Thoracic aorta (tissue), 2 donors: ENCODE measurements at places on chromosomes 13 and 19. TPM values are rescaled to one million over a fixed set of nuclear protein-coding genes. Genes with fewer than 3 reads are reported as not detected.

The CYP2F1 gene
- total RNA-seq: not detected

The ZNF729 gene
- not detected for total RNA-seq

The CYP2A13 gene
- not detected for total RNA-seq

The ZNF829 gene
- total RNA-seq: 1.2 TPM

The QPCTL gene
- total RNA-seq: 4.6 TPM

The SPATA13 gene
- total RNA-seq: 14.5 TPM

The SYNE4 gene
- 2.4 TPM for total RNA-seq

The ZNF296 gene
- 1.8 TPM for total RNA-seq

The ZSCAN5A gene
- 7.3 TPM for total RNA-seq

- DNase-seq: no peak
These were observed 536 bp downstream of the UBA2 start for GRCh38 chr19:34428549-34429285.

- DNase-seq: no peak
These were observed 19.9 kb downstream of the NWD1 start for GRCh38 chr19:16739546-16739945.

- no peak for DNase-seq
These were observed 4.7 kb downstream of the SBNO2 start for GRCh38 chr19:1169411-1169791.

DNA sequence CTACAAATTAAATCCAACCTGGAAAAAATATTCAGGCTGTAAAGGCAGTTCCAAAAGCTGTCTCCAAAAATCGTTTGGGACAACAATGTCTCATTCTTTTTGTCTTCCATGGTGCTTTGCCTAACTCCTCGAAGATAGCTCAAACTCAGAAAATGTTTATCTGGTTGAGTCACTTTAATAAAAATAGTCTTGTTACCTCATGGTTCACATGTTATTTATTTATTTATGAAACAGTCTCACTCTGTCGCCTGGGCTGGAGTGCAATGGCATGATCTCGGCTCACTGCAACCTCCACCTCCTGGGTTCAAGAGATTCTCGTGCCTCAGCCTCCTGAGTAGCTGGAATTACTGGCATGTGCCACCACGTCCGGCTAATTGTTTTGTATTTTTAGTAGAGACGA is 4.9 kb upstream of the BRD4 start:
- no peak for DNase-seq

DNA sequence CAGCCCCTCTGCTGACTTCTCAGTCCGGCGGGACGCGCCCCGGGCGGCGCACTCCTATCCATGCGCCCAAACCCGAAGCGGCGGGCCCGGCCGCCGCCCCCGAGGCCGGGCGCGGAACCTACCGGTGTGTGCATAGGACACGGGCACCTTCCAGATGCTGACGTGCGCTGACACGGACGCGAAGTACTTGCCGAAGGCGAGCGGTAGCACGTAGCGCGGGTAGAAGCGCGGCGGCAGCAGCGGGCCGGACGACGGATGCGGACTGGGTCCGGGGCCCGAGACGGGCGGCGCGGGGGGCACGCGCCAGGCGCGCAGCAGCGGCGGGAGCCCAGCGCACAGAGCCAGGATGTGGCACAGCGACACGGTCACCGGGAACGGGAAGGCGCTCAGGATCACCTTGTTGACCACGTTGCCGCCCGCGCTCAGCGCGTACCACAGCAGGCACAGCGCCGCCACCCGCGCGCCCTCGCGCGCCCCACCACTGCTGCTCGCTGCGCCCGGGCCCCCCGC is 338 bp downstream of the SLC35E1 start:
- no peak for DNase-seq

- DNase-seq: no peak
These were observed 15.0 kb downstream of the PPP5C start for GRCh38 chr19:46361915-46362314.

DNA sequence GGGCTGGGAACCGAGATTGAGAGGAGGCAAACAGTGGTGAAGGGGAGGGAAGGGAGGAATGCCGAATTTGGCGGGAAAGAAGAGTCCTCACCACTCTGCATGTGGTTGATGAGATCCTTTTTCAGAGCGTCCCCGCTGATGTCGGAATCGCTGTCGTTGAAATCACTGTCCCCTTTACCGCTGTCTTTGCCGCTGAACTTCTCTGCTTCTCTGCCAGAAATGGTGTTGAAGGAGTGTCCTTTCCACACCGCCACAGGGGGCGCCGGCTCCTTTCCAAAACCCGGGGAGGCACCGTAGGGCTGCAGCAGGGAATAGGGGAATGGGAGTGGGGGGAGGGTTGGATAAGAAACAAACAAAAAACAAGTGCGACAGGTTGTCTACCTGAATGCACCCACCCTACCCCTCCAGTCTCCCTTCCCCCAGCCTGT is 3.1 kb downstream of the PCDH8 start:
- no peak for DNase-seq

DNA sequence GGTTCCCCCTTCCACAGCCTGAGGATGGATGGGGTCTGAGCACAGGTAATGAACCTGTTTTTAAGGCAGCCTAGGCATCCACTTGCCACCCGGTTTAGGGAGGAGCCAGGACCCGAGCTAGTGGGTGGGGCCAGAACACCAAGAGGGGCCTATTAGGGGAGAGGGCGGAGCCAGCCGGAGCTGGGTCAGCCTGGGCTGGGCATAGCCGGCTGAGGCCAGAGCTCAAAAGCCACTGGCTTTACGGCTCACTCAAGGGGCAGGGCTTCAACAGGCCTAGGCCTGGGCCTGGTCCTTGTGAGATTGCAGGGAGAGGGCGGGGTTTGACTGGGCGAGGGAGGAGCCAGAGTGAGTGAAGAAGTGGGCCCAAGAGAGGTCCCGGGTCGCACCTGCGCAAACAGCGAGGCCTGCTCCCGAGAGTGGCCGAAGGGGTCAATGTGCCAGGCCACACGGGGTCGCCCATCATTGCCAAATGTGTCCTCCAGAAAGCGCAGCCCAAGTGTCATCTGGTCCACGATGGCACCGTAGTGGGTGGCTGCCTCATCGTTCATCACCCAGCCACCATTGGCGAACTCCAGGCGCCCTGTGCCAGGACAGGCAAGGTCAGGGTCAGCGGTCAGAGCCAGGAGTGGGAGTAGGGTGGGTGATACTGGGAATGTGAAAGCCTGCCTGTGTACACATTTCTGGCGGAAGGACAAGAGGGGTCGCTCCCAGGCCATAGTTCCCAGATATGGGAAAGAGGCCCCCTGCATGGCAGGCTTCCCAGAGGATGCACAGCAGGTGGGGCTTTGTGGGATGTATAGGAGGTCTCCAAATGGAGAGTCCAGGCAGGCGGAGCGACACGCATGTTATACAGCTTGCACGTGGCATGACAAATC is 1.9 kb downstream of the MAN2B1 start:
- DNase-seq: no peak

DNA sequence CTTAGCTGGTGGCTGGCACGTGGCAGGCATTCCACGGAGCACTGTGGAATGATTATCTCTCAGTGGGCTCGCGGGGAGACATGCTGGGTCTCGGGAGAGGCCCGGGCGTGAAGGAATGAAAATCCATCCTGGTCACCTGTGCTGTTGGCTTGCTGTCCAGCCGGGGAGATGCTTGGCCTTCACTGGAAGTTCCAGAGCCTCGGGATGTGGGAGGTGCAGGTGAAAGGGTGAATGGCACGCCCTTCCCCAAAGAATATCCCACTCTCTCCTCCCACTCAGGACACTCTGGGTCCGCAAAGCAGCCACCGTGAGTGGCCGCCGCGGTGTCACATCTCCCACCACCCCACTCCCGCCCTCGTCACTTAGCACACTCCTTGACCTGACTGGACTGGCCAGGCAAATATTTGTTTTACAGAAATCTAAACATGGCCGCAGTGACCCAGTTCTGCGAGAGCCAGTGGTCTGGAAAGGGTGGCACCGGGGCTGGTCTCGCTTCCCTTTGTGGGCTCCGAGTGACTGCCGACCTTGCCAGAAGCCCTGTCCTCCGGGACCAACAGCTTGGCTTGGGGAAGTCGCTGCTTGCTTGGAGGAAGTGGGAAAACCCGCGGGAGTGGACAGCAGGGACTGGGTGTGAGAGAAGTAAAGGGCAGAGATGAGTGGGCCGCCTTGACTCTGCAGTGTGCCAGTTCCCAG is 8.0 kb downstream of the DPP9 start:
- no peak for DNase-seq

- no peak for DNase-seq
These were observed 1.7 kb upstream of the PTGER1 start for GRCh38 chr19:14476673-14477401.

GRCh38 chr19:15869873-15870272 is 28.0 kb downstream of the CYP4F2 start:
- DNase-seq: no peak

- no peak for DNase-seq
These were observed 21.3 kb upstream of the SLC1A5 start for GRCh38 chr19:46809534-46810272.

GRCh38 chr13:72820156-72820897 is 38.4 kb downstream of the PIBF1 start:
- no peak for DNase-seq

- no peak for DNase-seq
These were observed 1157.2 kb downstream of the OLFM4 start for GRCh38 chr13:54185785-54186184.

DNA sequence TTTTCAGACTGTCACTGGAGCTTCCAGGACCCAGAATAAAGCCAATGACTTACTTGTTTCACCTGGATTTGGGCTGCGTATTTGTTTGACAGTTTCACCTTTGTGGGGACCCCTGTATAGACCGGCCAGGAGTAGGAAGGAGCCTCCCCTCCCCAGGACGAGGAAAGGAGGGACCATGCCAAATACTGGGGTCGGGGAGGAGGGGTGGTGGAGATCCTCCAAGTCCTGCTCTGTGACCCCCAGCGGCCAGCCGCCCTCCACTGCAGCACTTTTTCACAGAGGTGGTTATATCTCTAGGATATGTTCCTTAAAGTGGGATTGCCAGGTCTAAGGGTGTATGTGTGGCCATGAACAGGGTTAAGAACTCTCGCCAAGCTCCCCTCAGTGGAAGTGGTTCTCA is 25.7 kb upstream of the ZNF492 start:
- DNase-seq: no peak

DNA sequence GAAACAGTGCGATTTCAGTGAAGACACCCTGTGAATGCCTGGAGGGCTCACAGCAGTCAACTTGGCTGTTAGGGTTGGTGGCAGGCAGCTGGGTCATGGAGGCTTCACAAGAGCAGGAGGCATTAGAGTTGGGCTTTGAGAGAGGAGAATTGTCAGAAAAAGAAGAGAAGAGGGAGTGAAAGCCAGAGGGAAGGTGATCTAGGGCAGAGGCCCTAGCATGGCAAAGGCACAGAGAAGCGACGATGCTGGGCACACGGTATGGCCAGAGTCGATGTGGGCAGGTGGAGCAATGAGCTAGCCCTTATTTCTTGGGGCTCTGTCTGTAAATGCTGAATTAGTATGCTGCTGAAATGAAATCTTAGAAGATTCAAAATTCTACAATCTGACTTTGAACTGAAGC is 52.6 kb upstream of the OLFM4 start:
- DNase-seq: no peak

DNA sequence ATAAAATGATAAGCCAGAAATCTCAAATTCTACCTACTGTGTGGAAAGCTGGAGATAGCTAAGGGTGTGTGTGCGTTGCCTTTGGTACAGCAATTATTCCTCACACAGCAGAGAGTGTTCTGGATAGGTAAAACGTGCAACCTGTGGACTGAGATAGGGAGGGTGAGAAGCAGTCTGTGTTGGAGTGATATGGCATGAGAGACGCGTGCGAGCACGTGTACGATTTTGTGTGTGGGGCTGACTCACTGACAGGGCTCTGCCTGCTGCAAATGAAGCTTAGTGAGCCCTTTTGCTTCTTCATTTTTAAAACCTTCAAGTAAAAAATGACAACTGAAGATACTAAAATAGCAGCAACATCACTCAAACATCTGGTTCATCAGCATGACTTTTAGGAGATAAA is 35.7 kb upstream of the SLC10A2 start:
- no peak for DNase-seq

- no peak for DNase-seq
These were observed 94.3 kb downstream of the FAM216B start for GRCh38 chr13:42875475-42876269.

DNA sequence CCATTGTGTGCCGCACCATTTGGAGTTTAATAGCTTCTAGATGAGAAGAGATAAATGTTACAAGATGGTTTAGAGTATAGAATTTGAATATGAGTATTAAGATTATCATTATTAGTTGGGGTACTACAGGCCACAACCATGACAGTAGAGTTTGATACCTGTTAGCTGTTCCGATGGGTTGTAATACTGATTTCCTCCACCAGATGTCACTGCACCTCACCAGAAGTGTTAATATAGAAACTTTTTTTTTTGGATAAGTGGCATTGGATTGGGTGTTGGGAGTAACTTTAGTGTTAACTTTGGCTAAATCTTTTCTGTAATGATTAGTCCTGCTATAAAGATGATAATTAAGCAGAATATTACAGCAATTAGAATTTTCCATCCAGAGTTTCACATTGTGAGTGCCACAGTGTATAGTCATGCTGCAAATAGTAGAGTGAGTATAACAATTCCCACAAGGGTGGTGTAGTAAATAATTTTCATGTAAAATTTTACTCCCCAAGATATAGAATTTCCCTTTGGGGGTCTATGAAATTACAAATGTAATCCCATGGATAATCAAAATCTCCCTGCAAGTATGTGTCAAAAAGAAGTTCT is 56.3 kb downstream of the PSG3 start:
- no peak for DNase-seq

DNA sequence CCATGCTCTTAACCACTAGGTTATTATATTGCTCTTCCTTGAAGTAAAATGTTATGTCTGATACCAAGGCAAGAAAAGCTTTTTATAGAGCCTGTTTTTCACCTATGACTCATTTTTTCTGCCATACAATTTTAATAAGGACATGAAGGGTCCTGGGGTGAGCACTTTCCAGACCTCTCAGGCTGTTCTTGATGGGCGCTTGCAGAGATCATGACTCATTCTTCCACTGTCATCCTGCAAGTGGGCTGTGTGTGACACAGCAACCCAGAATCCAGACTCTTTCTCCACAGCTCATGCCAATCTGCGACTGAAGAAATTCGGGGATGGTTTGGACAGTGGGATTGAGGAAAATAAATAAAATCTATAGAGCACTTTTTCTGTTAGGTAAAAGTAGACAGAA is 506.7 kb upstream of the NBEA start:
- no peak for DNase-seq

DNA sequence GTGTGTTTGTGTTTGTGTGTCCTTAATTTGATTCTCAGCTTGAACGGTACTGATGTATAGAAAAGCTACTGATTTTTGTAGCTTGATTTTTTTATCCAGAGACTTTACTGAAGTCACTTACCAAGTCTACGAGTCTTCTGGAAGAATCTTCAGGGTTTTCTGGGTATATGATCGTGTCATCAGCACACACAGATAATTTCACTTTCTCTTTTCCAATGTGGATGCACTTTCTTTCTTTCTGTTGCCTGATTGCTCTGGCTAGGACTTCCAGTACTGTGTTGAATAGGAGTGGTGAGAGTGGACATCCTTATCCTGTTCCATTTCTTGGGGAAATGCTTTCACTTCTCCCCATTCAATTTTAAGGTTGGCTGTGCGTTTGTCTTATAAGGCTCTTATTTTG is 7.9 kb upstream of the LILRB1 start:
- DNase-seq: no peak
